ENCODE measurements at places on chromosomes 5 and 9. TPM values are rescaled to one million over a fixed set of nuclear protein-coding genes. Genes with fewer than 3 reads are reported as not detected.
A peak's percentile ranks its signal among the peaks of the same experiment; 100 is the strongest.

Gene CFAP157
- total RNA-seq, result 40.6 TPM

GRCh38 chr5:174724484-174725260, at the start of gene MSX2:
Gene MSX2 (plus strand): TSS chr5:174724582. CDS start chr5:174724660, 78 bp downstream.
- DNase-seq, result peak; percentile 94

Gene BTNL8
- total RNA-seq, result 2.6 TPM

GRCh38 chr9:119095072-119095471, 274.2 kb downstream of the BRINP1 start:
- DNase-seq, result no peak

Gene FAM151B
- 2.5 TPM for total RNA-seq

Gene ANKS6
- total RNA-seq, result 25.8 TPM

- no peak for DNase-seq
These were observed 262.5 kb upstream of the TAS2R1 start for GRCh38 chr5:9892696-9893095.

DNA sequence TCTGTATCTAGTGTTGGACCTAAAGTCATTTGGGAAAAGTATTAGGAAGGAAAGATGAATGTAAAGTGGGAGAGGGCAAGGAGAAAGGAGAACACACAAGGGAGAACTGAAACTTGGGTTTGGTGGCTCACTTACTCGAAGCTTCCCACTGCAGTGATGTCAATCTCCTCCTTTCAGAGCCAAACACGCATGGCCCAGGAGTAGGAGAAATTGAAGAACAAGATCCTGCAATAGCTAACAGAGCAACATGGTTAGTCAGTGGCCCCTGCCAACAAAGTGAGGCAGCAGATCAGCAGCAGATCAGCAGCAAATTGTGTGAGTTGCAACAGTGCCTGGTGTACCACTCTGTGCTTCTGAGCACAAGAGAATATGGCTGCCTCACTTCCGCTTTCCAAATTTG, 366.4 kb downstream of the PSAT1 start:
- DNase-seq, result no peak

All from lung (tissue), 17 donors.